ENCODE measurements at places on chromosomes 1 and 21.

DNA sequence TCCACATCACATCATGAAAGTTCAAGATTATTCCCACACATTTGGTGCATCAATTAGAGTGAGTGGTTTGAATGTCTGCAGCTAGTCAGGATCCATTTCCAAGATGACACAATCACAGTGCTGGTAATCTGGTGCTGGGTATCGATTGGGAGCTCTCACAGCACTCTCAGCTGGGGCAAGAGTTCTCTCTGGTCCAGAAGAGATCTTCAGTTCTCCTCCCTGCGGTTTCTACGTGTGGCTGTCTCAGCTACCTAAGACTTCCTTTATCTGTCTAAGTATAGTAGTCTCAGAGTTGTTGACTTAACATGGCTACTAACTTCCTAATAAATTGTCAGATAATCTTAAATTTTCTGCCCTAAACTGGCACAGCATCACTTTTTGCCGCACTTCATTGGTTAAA lies 358.0 kb upstream of the BRINP3 start:
- no peak for DNase-seq

DNA sequence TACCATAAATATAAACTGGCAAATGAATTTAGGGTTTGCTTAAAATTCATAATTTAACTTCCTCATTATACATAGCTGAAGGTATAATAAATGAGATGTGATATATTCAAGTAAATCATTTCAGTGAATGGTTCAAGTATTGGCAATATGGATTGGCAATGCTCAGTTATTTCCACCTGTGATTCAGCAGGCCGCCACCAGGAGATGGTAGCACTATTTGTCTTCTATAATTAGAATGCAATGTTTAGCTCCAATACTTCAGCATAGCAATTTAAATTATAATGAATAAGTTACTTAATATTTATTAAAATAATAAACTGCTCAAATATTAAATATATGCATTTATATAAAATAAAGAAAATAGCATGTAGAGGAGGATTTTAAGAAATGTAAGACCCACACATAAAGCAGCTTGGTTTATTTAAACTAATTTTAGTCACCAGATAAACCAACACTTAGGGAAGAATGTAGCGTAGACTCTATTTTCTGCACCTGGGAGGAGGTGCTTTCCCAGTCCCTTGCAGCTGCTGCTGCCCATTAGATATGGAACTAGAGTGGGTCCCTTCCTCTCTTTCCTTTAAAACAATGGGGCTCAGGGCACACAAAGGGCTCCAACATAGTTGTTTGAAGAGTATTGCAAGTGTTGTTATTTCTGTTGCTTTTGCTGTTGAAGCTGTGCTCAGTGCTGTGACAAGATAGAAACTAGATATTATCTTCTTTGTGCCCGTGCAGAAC lies 62.1 kb downstream of the PLPPR4 start:
- DNase-seq: no peak

DNA sequence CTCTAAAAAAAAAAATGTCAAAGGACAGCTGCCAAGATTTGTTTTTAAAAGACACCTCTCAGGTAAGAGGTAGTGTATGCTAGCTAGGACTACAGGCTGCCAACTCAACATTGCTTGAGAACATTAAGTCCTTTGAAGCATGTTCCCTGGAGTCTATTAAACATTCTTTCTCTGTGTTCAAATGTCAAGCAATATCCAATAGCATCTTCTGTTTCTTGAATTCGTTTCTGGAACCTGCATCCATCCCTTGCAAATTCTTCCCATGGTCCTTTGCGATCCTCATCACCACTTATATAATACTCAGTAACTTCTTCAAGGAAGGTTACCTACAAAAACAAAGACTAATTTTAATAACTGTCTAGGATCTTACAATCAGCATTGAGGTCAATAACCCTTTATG lies 5.6 kb downstream of the PPP1R15B start:
- DNase-seq: no peak

GRCh38 chr1:234281826-234282489 lies 91.3 kb upstream of the COA6 start:
- peak; percentile 64 for DNase-seq

DNA sequence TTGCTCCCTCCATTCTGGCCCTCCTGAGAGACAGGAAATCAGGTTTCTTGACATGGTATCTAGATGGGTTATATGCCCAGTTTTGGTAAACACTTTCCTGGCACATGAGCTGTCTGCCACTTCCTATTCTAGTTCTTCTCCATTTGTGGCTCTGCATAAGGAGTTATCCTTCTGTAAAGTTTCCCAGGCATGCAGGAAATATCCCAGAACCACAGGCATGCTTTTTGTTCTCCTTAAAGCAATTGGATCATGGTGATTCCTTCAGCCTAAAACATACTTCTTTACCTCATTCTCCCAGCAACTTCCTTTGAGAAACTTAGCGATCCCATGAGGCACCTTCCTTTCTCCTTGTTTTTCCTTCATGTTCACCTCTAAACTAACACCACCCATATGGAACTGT lies 199.8 kb downstream of the CRB1 start:
- DNase-seq: no peak

- no peak for DNase-seq
These were observed 413.3 kb upstream of the PTBP2 start for GRCh38 chr1:96308314-96308713.

- no peak for DNase-seq
These were observed 264.1 kb downstream of the FOXD2 start for GRCh38 chr1:47701741-47702515.

GRCh38 chr1:67614511-67614934 lies 70.5 kb upstream of the GADD45A start:
- no peak for DNase-seq

DNA sequence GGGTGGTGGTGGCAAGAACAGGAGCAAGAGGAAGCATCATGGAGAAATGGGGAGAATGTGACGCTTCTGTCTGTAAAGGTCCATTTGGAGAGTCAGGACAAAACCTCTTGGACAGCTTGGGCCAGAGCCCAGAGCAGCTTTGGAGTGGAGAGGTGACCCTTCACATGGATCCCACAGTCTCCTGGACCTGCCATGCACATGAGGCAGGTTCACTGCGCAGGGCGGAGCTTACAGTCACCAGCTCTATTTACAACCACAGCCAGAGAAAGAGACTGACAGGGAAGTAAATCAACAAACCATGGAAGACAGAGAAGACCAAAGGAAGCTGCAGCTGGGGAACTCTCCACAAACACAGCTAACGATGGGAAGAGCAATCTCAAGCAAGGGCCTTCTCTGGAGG lies 828 bp upstream of the RGS8 start:
- no peak for DNase-seq

DNA sequence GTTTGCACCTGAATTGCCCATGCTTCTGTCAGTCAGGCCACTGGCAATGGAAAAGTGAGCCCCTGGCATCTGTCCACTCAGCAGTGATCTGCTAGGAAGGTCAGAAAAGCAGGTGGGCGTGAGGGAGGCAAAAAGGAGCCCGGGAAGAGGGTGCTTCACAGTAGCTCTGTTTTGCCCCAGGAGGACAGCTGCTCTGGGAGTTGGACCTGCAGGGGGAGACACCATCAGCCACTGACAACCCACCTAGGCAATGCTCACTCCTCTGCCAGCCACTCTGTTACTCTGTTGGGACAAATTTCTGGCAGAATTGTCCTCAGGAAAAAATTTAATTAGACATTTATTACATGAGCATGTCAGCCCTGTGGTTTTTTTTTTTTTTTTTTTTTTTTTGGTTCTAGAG lies 146.4 kb downstream of the LRIG2 start:
- no peak for DNase-seq

- DNase-seq: no peak
These were observed 141.7 kb downstream of the GALNT2 start for GRCh38 chr1:230208619-230209261.

GRCh38 chr1:90335558-90335957 lies 340.6 kb downstream of the ZNF326 start:
- DNase-seq: no peak

DNA sequence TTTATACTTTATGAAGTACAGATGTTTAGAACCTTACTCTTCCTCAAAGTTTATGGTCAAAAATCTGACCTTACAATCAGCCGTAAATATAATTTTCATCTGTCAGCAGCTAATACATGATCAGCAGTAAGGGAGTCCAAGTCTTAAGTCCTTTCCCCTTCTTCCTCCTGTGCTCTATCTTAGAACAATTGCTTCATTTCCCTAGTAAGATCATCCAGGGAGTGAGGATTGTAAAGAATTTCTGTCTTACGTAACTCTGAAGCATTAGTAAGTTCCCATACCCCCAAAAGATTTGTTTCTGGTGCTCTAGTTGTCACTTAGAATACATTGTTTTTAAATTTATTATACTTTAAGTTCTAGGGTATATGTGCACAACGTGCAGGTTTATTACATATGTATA lies 2.1 kb downstream of the SETDB1 start:
- DNase-seq: no peak

DNA sequence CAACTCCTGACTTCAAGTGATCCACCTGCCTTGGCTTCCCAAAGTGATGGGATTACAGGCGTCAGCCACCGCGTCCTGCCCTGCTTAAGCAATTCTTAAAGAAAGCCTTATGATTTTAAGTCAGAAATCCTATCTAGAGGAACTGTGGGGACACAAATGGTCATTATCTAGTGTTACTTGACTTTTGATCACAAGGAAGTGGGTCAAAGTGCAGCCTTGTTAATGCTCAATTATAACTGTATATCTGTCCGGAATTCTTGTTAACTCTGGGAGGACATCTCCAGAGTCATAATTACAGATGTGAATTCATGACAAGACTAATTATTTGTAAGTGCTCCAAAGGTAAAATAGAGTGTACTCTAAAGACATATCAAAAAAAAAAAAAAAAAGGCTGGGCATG lies 76.9 kb upstream of the PUM1 start:
- no peak for DNase-seq

DNA sequence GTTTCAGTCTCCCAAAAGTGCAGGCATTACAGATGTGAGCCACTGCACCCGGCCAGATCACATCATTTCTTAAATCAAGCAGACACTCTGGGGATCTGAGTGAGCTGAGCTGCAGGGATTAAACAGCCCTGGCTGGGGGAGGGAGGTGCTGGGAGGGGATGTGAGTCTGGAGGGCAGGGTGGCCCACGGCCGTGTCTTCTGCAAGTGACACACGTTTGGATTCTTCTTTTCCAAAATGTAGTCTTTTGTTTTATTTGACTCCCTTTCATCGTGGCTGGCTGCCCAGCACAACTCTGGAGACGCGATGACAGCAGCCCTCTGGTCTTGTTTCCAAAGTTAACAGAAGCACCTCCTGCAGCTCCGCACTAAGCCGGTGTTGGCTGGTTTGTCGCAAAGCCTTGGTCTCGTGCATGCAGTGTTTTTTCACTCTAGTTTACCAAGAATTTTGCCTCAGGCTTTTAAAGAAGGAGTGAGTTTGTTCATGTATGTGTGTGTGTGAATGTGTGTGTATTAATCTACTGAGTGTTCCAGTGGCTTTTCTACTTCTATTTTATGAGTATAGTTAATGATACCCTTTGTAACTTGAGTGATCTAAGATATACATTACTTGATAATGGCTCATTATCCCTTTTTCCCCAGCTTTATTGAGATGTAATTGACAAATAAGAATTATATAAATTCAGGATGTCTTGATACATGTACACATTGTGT lies 2.8 kb upstream of the KRTAP10-5 start:
- no peak for DNase-seq

DNA sequence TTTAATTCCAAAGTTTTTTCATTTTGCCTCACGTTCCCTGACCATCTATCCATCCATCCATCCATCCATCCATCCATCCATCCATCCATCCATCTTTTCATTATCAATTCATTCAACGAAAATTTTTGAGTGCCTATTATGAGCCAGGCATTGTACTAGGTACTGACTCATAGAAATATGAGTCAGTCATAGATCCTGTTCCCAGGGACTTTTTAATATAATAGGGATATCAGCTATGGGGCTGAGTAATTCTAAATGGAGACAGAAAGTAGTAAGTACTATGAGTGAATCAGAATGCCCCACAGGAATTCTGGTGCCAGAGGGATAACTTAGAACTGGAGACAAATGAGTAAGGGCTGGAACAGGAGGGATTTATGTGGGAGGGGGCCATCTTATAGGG lies 49.8 kb upstream of the GNG12 start:
- no peak for DNase-seq

DNA sequence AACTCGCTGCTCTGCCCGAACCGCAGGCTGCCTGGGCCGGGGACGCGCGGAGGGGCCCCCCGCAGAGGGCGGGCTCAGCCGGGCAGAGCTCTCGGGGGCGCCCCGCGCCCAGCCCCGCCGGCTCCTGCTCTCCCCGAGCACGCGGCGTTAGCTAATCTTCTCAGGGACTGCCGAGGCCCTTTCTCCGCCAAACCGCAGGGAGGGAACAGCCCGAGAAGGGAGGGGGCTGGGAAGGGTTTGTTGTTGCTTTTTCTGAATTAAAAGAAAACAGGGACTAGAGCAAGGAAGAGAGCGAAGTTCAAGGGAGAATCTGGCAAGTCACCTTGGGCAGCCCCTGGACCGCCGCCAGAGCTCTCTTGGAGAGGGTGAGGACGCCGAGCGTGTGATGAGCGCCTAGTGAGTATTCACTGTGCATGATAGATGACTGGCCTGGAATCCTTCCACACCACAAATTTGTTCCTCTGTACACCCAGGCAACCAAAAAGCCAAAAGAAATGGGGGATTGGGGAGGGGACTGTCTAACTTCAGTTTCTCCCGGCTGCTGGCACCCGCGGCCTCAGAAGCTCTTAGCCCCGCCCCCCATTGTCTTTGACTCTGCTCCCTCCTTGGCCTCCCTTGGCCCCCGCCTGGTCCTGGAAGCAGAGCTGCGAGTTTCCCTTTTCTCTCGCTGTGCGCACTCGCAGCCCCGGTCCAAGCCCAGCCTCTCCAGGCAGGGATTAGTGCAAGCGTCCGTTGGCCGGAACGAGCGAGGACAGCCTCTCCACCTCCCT lies 19.7 kb upstream of the LMX1A start:
- no peak for DNase-seq
